Progenitor cell of endocrine pancreas (in vitro differentiated cells): ENCODE measurements at places on chromosomes 5 and 9. TPM values are rescaled to one million over a fixed set of nuclear protein-coding genes. Genes with fewer than 3 reads are reported as not detected.

GRCh38 chr9:120750421-120750820 is 36.2 kb upstream of the MEGF9 start:
- peaks cover 2% of the 10 kb centered on the region for H3K36me3 ChIP-seq
- no peak overlapping the region for H3K27ac ChIP-seq
- H3K27me3 ChIP-seq, result no peaks in the 10 kb centered on the region
- no peak for DNase-seq
- no peaks in the 10 kb centered on the region for H3K4me1 ChIP-seq

- H3K4me1 ChIP-seq, result no peaks in the 10 kb centered on the region
- H3K4me3 ChIP-seq, result no peak overlapping the region
- H3K36me3 ChIP-seq, result no peaks in the 10 kb centered on the region
- H3K27me3 ChIP-seq, result no peaks in the 10 kb centered on the region
- DNase-seq, result no peak
- H3K27ac ChIP-seq, result no peak overlapping the region
These were observed 118.7 kb upstream of the SGCD start for GRCh38 chr5:156208271-156208670.

DNA sequence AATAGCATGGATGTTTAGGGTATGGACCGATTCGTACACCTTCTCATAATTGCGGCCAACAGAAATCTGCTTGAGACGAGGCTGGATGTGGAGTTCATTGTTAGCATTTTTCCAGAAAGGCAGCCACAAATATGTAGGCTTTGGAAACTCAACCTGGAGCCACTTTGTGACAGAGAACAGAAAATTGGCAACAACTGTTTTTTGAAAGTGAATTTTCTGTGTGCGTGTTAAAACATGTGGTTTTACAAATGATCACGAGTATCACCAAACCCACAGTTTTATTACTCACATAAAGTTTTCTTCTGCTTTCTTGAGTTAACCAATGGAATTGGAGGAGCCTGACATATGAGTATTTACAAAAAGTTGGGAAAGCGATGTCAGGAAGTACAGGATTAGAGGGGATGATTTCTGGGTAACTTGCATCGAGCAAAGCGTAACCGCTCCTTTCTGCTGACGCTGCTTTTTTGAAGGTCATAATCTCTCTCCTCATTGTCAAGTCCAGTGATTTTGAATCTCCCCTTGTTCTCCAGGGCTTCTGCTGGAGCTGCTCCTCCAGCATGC is 138.5 kb upstream of the TAF11L2 start:
- H3K27ac ChIP-seq, result no peak overlapping the region
- no peak overlapping the region for H3K4me3 ChIP-seq
- H3K27me3 ChIP-seq, result peaks cover 6% of the 10 kb centered on the region
- DNase-seq, result no peak

GRCh38 chr5:73940026-73940425 is 314.0 kb downstream of the ARHGEF28 start:
- no peak for DNase-seq
- no peak overlapping the region for H3K4me3 ChIP-seq
- H3K27ac ChIP-seq, result no peak overlapping the region
- H3K4me1 ChIP-seq, result peaks cover 11% of the 10 kb centered on the region
- H3K27me3 ChIP-seq, result no peaks in the 10 kb centered on the region
- H3K36me3 ChIP-seq, result peaks cover 5% of the 10 kb centered on the region

GRCh38 chr9:121902461-121903135 is 190.5 kb downstream of the TTLL11 start:
- H3K4me3 ChIP-seq, result no peak overlapping the region
- H3K27ac ChIP-seq, result no peak overlapping the region
- H3K27me3 ChIP-seq, result no peaks in the 10 kb centered on the region
- H3K36me3 ChIP-seq, result no peaks in the 10 kb centered on the region
- DNase-seq, result no peak

GRCh38 chr5:148091991-148092964 is 28.5 kb downstream of the SPINK5 start:
- DNase-seq, result no peak
- H3K4me1 ChIP-seq, result peaks cover 30% of the 10 kb centered on the region
- peaks cover 26% of the 10 kb centered on the region for H3K36me3 ChIP-seq
- peaks cover 10% of the 10 kb centered on the region for H3K27me3 ChIP-seq
- H3K27ac ChIP-seq, result no peak overlapping the region

GRCh38 chr5:73654171-73654811 is 28.3 kb downstream of the ARHGEF28 start:
- no peaks in the 10 kb centered on the region for H3K36me3 ChIP-seq
- H3K27me3 ChIP-seq, result peaks cover 16% of the 10 kb centered on the region
- DNase-seq, result no peak
- no peak overlapping the region for H3K27ac ChIP-seq
- H3K4me3 ChIP-seq, result no peak overlapping the region

GLRA1 gene
- not detected in 2 replicates for total RNA-seq

DOLPP1 gene
- total RNA-seq, result 29.1 and 29.3 TPM in 2 replicates

GRCh38 chr5:171612749-171613148 is 172.9 kb upstream of the SMIM23 start:
- H3K4me3 ChIP-seq, result no peak overlapping the region
- H3K36me3 ChIP-seq, result no peaks in the 10 kb centered on the region
- peaks cover 6% of the 10 kb centered on the region for H3K4me1 ChIP-seq
- no peak for DNase-seq

DNA sequence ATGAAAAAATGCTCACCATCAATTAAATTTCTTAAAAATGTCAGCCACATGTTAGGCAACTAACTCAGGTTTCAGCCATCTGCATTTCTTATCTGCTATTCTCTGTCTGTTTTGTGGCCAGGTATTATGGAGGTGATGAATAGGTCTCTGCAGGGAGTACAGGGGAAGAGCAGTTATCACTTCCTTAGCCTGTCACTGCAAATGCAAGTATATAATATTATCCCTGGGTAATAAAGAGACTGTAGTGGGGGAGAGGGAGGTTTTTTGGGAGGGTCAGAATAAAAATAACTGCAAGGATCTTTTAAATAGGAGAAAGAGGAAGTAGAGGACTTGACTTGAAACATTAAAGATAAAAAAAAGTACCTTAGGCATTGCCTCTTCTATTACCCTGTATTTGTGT is 49.6 kb upstream of the PTGER4 start:
- H3K27ac ChIP-seq, result no peak overlapping the region
- H3K27me3 ChIP-seq, result no peaks in the 10 kb centered on the region
- H3K36me3 ChIP-seq, result no peaks in the 10 kb centered on the region
- no peak for DNase-seq
- no peaks in the 10 kb centered on the region for H3K4me1 ChIP-seq
